ENCODE measurements at places on chromosomes 5 and 9. TPM values are rescaled to one million over a fixed set of nuclear protein-coding genes. Genes with fewer than 3 reads are reported as not detected.
A peak's percentile ranks its signal among the peaks of the same experiment; 100 is the strongest.

The PCDHA11 gene
- total RNA-seq: not detected

The FCN2 gene
- total RNA-seq: not detected

The MELK gene
- total RNA-seq: 40.8 TPM

The LYSMD3 gene
- total RNA-seq: 7.9 TPM

The PDE6A gene
- total RNA-seq: not detected

The IL17B gene
- not detected for total RNA-seq

The C7 gene
- total RNA-seq: not detected

The ANKRD34B gene
- total RNA-seq: not detected

The HAPLN1 gene
- total RNA-seq: 7.8 TPM

The CCNJL gene
- total RNA-seq: 7.7 TPM

The ANKRD55 gene
- not detected for total RNA-seq

The PDGFRB gene
- total RNA-seq: 0.66 TPM

The PCDHGB7 gene
- 0.44 TPM for total RNA-seq

DNA sequence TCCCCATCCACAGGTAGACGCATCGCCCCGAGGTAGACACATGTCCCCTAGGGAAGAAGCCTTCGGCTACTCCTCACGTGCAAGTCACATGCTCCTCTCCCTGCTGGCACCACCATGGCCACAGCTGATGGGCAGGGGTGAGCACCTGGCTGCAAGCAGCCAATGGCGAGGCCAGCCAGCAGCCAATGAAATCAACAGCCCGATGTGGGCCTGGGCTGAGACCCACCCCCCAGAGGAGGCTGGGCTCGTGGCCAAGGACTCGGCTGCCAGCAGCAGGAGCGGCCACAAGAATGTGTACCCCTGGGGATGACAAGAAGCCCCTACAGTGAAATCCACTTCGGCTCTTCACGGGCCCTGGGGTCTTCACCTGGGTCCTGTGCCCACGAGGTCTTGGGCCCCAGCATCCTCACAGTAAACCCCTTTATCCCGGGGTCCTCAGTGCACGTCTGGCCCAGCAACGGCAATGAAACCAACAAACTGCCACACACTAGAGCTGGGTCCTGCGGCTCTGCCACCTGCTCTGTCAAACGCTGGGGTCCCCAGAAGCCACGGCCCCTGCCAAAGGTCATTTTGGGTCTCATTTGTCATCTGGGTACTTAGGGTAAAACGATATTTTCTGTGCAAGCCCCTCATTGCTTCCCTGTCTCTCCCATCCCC, 22.1 kb upstream of the PTGES start:
- peaks cover 33% of the 10 kb centered on the region for H3K4me1 ChIP-seq
- no peaks in the 10 kb centered on the region for H3K27me3 ChIP-seq
- 0 out of 2 replicates have a peak overlapping the region, but pooled peaks have one; percentile 3 for H3K27ac ChIP-seq
- H3K36me3 ChIP-seq: no peaks in the 10 kb centered on the region
- H3K4me3 ChIP-seq: no peak overlapping the region
- DNase-seq: no peak

GRCh38 chr5:139910036-139910435, 114.4 kb downstream of the PSD2 start:
- DNase-seq: no peak
- no peaks in the 10 kb centered on the region for H3K36me3 ChIP-seq
- no peak overlapping the region for H3K4me3 ChIP-seq
- H3K27me3 ChIP-seq: no peaks in the 10 kb centered on the region

DNA sequence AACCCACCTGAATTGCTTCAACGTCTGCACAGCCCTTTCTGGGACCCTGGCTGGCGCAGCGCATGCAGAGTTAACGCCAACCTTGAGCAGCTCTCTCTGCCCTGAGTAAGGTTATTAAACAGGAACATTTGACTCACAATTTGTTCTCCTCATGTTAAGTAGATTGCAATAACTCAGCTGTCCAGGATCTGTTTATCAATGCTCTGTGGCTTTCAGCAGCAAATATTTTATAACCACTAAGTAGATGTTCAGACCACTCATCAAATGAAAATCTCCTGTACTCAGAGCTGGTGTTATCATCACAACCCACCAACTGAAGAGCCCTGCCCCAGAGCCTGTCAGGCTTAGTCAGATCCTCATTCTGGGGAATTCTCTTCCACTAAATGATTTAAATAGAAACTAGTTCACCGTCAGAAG, 403.0 kb downstream of the ZNF608 start:
- peak; percentile 32 for DNase-seq
- H3K4me1 ChIP-seq: no peaks in the 10 kb centered on the region
- H3K27ac ChIP-seq: no peak overlapping the region
- H3K4me3 ChIP-seq: no peak overlapping the region
- H3K36me3 ChIP-seq: no peaks in the 10 kb centered on the region

- H3K4me3 ChIP-seq: no peak overlapping the region
- no peaks in the 10 kb centered on the region for H3K27me3 ChIP-seq
- H3K4me1 ChIP-seq: no peaks in the 10 kb centered on the region
- no peak for DNase-seq
Observed at GRCh38 chr9:107973451-107973850, 483.9 kb upstream of the KLF4 start.

GRCh38 chr5:109713453-109713852, 23.7 kb downstream of the MAN2A1 start:
- no peak for DNase-seq
- no peak overlapping the region for H3K27ac ChIP-seq
- no peaks in the 10 kb centered on the region for H3K36me3 ChIP-seq
- no peak overlapping the region for H3K4me3 ChIP-seq
- no peaks in the 10 kb centered on the region for H3K27me3 ChIP-seq

DNA sequence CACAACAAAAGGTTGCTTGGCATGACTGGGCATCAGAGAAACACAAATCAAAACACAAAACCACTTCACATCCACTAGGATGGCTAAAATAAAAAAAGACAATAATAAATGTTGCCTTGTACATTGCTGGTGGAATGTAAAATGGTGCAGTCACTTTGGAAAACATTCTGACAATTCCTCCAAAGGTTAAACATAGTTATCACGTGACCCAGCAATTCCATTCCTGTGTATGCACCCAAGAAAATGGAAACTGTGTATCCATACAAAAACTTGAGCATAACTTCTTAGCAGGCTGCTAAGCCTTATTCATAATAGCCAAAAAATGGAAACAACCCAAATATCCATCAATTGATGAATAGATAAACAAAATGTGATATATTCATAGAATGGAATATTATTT, 10.2 kb upstream of the SLC46A2 start:
- H3K36me3 ChIP-seq: no peaks in the 10 kb centered on the region
- no peak for DNase-seq
- H3K4me1 ChIP-seq: peaks cover 13% of the 10 kb centered on the region
- no peak overlapping the region for H3K4me3 ChIP-seq

- H3K36me3 ChIP-seq: no peaks in the 10 kb centered on the region
- H3K4me1 ChIP-seq: no peaks in the 10 kb centered on the region
- H3K4me3 ChIP-seq: no peak overlapping the region
- DNase-seq: no peak
- H3K27ac ChIP-seq: no peak overlapping the region
Observed at GRCh38 chr9:18604767-18605730, 131.1 kb downstream of the ADAMTSL1 start.

DNA sequence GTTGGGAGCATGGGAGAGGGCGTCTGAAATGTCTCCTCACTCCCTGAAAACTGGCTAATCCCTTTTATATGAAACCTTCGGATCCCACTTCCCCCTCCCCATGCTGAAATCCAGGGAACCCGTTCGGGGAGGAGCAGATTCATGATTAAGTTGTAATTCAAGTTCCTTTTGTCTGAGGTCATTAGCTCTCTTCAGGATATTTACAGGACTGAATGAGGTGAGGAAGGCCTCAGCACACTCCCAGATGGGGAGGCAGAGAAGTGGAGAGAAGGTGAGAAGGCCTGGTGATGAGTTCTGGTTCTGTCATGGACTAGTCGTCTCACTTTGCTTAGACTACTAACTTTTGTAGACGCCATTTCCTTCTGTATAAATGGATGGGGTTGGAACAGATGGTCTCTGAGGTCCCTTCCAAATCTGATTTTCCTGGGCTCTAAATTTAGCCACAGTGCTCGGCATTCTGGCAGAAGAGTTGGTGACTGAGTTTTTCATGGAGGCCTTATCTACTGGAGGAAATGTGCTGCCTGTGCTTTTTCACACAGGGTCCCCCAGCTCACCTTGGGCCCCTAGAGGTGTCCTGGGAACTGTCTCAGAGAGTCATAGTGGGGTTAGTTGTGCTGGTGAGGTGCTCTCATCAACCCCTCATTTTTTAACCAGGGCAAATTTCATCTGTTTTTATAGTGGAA, 62.3 kb downstream of the PRDM6 start:
- no peak overlapping the region for H3K27ac ChIP-seq
- no peak for DNase-seq
- H3K4me1 ChIP-seq: no peaks in the 10 kb centered on the region

DNA sequence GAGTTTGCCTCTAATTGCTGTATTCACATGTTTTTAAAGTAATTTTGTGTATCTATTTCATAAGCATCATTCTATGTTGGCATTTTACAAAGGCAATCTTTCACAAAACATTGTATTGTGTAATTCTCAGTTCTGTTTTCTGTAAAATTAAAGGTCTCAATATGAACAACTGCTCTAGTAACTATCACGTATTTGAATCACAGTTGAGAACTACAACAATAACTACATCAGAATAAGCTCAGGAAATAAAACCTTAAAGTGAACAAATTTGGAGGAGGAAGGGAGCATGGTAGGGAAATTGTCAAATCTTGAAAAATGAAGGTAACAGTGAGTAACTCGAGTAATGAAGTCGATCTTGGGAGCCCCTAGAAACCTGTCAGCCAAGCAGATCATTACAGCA, 22.5 kb upstream of the CAMK4 start:
- H3K27ac ChIP-seq: no peak overlapping the region
- H3K4me1 ChIP-seq: no peaks in the 10 kb centered on the region
- no peaks in the 10 kb centered on the region for H3K36me3 ChIP-seq
- no peak for DNase-seq
- H3K27me3 ChIP-seq: peaks cover 83% of the 10 kb centered on the region

- no peak overlapping the region for H3K4me3 ChIP-seq
- no peaks in the 10 kb centered on the region for H3K4me1 ChIP-seq
- no peaks in the 10 kb centered on the region for H3K27me3 ChIP-seq
- H3K27ac ChIP-seq: no peak overlapping the region
Observed at GRCh38 chr9:120306561-120306960, 273.4 kb downstream of the CDK5RAP2 start.

- DNase-seq: peak; percentile 11
- H3K36me3 ChIP-seq: no peaks in the 10 kb centered on the region
- no peaks in the 10 kb centered on the region for H3K27me3 ChIP-seq
Observed at GRCh38 chr5:132526974-132527564, 16.3 kb downstream of the IL5 start.

- no peaks in the 10 kb centered on the region for H3K27me3 ChIP-seq
- H3K36me3 ChIP-seq: no peaks in the 10 kb centered on the region
- DNase-seq: peak; percentile 81
- H3K27ac ChIP-seq: peak overlapping the region; percentile 85
Observed at GRCh38 chr9:124835026-124835557, 18.2 kb upstream of the WDR38 start.

DNA sequence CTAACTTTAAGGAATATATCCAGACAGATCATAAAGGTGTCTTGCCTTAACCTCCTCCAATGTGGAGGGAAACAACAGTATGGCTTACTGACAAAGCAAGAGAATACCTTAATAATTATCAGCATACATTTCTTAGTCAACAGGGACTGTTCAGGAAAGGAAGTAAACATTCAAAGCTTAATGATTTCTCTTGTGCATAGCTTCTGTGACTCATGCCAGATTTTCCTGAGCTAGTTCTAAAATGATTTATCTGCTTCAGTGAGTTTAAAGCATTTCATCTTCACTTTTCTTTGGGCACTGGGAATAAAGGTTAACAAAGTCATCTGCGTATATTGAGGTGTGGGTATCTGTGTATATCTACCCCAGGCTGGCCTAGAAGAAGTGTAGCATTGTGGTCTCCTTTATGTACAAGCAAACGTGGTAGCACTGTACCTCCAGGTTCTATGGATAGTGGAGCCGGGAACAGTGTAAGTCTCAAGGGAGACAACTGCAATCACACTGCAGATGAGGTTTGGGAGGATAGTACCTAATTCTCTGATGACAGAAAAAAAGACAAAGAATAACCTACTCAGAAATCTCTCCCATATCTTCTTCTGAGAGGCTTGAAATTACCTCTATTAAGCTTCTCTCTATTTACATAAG, 284.1 kb downstream of the HCN1 start:
- H3K27me3 ChIP-seq: no peaks in the 10 kb centered on the region
- no peaks in the 10 kb centered on the region for H3K36me3 ChIP-seq
- peak; percentile 32 for DNase-seq

DNA sequence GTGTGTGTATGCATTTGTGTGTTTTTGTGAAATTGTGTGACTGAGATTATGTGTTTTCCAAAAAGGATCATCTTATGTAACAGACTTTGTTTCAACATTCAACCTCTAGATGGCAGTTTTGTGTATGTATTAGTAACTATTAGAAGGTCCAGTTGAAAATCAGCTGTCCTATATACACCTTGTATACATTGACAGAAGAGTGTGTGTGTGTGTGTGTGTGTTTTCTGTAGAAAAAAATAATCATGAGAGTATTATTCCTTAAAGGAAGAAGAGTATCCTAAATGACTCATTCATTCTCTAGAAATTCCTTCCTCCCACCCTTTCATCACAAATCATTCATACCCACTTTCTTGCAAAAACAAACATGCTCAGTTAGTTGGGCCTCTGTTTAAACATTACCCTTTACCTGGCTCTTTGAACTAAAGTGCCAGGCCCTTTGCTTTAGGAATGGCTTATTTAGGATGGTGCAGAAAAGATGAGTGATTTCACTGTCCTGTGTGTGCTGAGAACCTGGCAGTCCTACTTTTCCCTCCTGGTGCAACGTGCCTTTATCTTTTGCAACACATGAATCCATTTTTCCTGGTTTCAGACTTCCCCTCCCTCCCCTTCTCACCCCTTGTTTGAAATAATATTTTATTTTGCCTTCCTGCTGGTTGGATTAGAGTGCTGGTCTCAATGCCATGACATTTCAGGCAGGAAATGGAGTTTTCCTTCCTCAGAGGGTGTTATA, 152.2 kb downstream of the ARHGAP26 start:
- H3K4me1 ChIP-seq: peaks cover 31% of the 10 kb centered on the region
- H3K4me3 ChIP-seq: no peak overlapping the region
- H3K27ac ChIP-seq: peak overlapping the region; percentile 67
- DNase-seq: peak; percentile 64
- no peaks in the 10 kb centered on the region for H3K36me3 ChIP-seq

- H3K27ac ChIP-seq: no peak overlapping the region
- no peak overlapping the region for H3K4me3 ChIP-seq
- no peaks in the 10 kb centered on the region for H3K36me3 ChIP-seq
- peaks cover 19% of the 10 kb centered on the region for H3K27me3 ChIP-seq
- no peaks in the 10 kb centered on the region for H3K4me1 ChIP-seq
Observed at GRCh38 chr5:43837091-43837490, 234.1 kb downstream of the NNT start.
